ENCODE measurements at places on chromosomes 16 and 17.

- DNase-seq: peak; percentile 30
Observed at GRCh38 chr17:2215616-2216364, 87.8 kb downstream of the SMG6 start.

GRCh38 chr16:75679366-75679765, 2.6 kb upstream of the CPHXL2 start:
- no peak for DNase-seq

DNA sequence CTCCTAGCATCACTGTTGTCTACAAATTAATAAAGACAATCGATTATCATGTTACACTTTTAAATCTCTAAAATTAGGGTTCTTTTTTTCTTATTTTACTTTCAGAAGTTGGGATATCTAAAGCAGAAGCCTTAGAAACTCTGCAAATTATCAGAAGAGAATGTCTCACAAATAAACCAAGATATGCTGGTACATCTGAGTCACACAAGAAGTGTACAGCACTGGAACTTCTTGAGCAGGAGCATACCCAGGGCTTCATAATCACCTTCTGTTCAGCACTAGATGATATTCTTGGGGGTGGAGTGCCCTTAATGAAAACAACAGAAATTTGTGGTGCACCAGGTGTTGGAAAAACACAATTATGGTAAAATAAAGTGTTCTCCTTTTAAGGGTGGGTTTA, 2.4 kb downstream of the RAD51C start:
- DNase-seq: no peak

- DNase-seq: no peak
Observed at GRCh38 chr17:74429604-74430384, 2.1 kb upstream of the GPRC5C start.

- DNase-seq: no peak
Observed at GRCh38 chr17:30550512-30551273, 73.5 kb downstream of the GOSR1 start.

- DNase-seq: no peak
Observed at GRCh38 chr17:12047681-12048376, 27.2 kb downstream of the MAP2K4 start.

DNA sequence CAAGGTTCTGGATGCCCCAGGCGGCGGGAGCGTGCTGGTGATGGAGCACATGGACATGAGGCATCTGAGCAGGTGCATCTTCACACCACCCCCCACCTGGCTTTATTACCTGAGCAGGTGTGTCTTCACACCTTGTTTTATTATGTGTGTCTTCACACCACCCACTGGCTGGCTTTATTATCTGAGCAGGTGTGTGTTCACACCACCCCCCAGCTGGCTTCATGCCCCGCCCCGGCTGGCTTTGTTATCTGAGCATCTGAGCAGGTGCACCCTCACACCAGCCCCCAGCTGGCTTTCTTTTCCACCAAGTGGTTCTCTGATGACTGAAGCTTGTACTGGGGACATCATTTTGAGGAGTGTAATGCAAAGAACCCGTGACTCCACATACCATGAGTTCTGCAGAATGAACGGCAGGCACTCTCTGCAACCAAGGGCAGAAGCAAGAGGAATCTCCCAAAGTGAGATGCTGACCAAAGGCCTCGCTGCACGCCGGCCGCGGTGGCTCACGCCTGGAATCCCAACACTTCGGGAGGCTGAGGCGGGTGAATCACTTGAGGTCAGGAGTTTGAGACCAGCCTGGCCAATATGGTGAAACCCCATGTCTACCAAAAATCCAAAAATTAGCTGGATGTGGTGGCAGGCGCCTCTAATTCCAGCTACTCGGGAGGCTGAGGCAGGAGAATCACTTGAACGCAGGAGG, 2.6 kb downstream of the FN3KRP start:
- DNase-seq: no peak

GRCh38 chr17:39618956-39619785, 7.6 kb upstream of the PPP1R1B start:
- DNase-seq: no peak

DNA sequence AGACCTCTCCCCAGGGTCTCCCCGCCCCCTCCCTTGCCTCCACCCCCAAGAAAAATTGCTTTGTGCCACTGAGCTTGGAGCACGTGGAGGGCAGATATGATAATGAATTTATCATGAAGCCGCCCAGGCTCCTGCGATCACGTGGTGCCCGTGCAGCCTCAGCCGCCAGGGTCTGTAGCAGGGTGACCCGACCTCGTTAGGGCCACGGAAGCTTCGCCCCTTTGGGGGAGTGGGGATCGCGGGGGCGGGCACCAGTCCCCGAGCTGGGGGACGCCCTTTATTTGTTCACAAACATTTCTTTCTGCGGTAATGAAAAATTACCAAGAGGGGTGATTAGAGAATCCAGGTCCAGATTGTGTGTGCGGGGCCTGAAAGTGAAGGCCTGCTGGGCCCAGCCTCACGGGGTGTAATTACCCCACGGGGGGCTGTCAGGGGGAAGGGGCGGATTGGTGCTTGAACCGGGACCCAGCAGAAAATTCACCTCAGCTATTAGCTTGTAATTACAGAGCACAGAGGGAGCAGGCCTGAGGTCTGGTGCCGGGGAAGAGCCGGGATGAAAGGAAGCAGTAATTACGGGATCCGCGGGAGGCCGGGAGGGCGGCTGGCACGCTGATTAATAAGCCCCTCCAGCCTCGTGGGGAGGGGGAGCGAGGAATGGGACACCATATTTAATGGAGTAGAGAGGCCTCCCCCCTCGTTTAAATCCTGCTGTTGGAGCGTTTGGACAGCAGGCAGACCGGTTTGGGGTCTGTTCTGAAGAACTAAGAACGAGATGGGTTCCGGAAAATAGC, 13.3 kb downstream of the GSE1 start:
- DNase-seq: no peak

- DNase-seq: peak; percentile 96
Observed at GRCh38 chr17:19306160-19307111, 56.1 kb downstream of the B9D1 start.

DNA sequence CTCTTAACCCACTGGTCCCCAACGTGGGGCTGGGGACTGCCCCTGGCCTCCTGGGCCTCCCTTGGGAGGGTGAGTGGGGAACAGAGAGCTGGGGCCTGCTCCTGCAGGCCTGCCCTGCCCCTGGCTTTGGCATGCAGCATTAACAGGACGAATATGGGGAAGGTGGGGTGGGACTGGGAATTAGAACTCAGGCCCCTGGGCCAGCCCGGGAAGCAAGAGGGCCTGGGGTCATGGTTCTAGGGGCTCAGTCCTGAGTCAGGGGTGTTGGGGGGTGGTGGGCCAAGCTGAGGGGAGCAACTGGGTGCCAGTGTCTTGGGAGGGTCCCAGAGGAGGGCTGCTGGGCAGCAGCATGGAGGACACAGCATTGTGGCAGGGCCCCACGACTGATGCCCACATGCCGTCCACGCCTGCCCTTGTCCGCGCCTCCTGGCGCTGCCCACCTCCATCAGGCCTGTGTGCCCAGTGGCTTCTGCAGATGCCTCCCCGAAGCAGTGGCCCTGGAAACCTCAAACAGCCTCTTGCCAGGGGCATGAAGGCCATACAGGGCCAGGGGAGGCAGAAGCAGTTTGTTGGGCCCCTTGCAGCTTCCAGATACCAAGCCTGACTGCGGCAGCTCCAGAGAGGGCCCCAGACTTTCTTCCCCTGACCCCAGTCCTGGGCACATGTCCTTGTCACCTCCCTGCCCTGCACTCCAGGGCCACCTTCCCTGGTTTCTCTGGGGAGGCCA, 4.8 kb downstream of the MAP2K3 start:
- DNase-seq: no peak

- no peak for DNase-seq
Observed at GRCh38 chr17:7686222-7687071, 843 bp downstream of the TP53 start.

GRCh38 chr16:67086822-67087221, 22.9 kb upstream of the PHAF1 start:
- DNase-seq: no peak

GRCh38 chr16:77212741-77213541, 13.7 kb downstream of the SYCE1L start:
- DNase-seq: peak; percentile 64

DNA sequence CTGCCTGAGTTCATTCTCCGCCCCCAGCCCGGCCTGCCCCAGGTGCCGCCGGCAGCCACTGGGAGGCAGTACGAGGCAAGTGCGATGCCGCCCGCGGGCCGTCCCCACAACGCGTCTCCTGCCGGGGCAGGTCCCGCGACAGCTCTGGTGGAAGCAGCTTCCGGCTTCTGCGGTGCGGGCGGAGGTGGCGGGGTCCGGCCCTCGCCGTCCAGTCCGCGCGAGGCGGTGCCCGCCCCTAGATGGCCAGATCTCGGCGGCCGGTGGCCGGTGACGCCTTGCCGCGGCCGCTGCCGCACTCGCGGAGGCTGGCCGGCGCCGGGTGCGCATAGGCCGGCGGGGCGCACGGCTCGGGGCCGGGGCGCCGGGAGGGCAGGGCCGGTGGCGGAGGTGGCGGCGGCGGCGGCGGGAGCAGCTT, 1.8 kb downstream of the GJD3 start:
- peak; percentile 79 for DNase-seq

GRCh38 chr17:47698749-47699535, 5.0 kb downstream of the TBKBP1 start:
- peak; percentile 60 for DNase-seq

- DNase-seq: no peak
Observed at GRCh38 chr16:70749006-70749678, 51.8 kb downstream of the VAC14 start.

DNA sequence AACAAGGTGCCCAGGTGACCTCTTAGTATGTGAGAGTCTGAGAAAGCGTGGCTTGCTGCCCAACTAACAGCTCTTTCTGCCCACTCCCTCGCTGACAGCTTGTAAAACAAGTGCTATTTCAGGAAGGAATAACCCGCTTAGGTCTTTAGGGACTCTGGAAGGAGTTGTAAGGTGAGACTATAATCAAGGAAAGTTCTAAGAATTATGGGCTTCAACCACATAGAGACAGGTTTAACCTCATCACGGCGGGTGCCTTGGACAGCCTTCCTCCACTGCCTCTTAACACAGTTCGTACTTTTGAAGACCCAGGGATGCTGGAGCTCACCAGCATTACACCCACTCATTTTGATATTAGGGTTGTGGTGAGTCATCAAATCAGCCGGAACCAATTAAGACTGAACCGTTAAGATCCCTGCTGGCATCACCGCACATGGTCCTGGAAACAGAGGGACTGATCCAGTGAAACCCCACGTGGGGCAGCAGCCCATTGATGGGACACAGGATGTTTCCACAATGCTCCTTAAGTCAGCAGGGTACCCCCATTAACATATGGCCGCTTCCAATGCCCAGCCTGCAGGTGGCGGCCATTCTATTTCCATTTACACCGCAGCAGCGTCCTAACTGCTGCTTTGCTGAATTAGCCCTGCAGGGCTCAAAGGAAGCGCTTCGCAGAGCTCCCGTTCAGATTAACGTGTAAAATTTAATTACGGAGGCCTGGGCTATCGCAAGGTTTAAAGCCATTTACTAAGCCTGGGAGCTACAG, 176.6 kb upstream of the SDK2 start:
- DNase-seq: no peak

- no peak for DNase-seq
Observed at GRCh38 chr16:17177242-17177958, 293.4 kb downstream of the XYLT1 start.

- no peak for DNase-seq
Observed at GRCh38 chr17:37521821-37522220, 32.1 kb downstream of the DUSP14 start.

GRCh38 chr17:79954281-79955166, 81.1 kb downstream of the TBC1D16 start:
- no peak for DNase-seq

GRCh38 chr17:58534901-58535421, 20.5 kb upstream of the MTMR4 start:
- no peak for DNase-seq

- no peak for DNase-seq
Observed at GRCh38 chr17:59815965-59816364, 76.8 kb downstream of the TUBD1 start.

GRCh38 chr17:58219789-58220183, 731 bp upstream of the MKS1 start:
- no peak for DNase-seq

- DNase-seq: no peak
Observed at GRCh38 chr16:82741073-82741615, 114.4 kb downstream of the CDH13 start.

DNA sequence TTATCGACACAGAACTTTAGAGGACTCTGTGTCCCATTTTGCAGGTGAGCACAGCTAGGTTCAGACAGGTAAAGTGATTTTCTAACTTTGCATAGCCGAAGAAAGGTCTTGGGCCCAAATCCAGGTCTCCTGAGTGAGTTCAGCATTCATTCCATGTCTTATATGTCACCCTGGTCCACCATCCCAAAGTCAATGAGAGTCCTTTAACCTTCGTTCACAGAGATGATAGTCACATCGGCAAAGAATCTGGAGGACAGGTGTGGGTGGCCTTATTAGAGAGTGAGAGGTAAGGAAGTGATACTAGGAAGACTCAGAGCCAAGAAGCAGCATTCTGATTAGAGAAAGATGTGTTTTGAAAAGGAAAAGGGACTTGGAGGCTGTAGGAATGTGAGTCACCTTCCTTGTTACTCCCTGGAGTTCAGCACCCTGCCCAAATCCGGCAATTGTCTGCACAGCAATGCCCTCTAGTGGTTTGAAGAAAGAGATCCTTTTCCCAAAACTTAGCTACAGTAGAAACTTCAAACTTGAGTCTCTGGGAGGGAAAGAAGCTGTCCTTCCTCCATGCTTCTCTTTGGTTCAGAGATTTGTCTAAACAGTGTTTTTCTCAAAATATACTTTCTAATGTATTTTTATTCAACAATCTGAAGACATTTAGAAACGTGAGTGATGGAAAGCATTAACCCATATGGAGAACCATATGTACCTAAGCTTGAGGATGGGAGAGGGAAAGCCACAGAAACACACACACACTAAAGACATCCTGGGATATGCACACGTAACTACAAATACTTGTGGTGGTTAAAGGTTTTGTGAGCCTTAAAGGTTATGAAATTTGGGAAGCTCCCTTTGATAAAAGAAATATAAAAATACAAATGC, 96.4 kb upstream of the SHISA6 start:
- DNase-seq: no peak

GRCh38 chr17:73290399-73291259, 21.2 kb downstream of the CDC42EP4 start:
- DNase-seq: no peak

Data from T-helper 2 cell (primary cell).